ENCODE measurements at places on chromosomes 5 and 9.

- no peak for DNase-seq
Measured at GRCh38 chr5:11809407-11809806, 94.8 kb downstream of the CTNND2 start.

GRCh38 chr5:908172-908571, 15.5 kb downstream of the TRIP13 start:
- no peak for DNase-seq

GRCh38 chr5:136309376-136309775, 56.0 kb downstream of the TRPC7 start:
- no peak for DNase-seq

GRCh38 chr5:68423154-68423811, 207.7 kb downstream of the PIK3R1 start:
- DNase-seq, result peak; percentile 23

DNA sequence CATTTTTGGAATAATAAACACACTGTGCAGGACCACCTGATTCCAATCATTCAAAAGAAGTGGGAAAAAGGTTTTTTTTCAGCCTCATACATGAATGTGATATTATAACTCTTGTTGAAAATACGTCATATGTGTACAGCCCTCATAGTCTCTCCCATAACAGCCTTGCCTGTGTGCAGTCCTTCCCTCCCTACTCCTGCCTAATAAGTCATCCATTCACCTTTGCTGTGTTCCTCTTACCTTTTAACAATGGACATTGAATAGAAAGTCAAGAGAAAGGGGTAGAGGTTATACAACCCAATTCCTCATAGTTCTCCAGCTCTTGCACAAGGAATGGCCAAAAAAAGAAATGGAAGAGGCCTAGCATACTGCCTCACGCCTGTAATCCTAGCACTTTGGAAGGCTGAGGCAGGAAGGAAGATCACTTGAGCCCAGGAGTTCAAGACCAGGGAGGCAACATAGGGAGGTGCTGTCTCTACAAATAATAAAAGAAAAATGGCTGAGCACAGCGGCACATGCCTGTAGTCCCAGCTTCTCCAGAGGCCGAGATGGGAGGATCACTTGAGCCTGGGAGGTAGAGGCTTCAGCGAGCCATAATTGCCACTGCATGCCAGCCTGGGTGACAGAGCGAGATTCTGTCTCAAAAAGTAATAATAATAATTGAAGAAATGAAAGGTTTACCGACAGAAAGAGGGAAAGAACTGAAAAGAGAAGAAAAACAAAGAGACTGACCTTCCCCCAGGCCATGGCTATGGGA, 356.1 kb upstream of the KIF2A start:
- no peak for DNase-seq

DNA sequence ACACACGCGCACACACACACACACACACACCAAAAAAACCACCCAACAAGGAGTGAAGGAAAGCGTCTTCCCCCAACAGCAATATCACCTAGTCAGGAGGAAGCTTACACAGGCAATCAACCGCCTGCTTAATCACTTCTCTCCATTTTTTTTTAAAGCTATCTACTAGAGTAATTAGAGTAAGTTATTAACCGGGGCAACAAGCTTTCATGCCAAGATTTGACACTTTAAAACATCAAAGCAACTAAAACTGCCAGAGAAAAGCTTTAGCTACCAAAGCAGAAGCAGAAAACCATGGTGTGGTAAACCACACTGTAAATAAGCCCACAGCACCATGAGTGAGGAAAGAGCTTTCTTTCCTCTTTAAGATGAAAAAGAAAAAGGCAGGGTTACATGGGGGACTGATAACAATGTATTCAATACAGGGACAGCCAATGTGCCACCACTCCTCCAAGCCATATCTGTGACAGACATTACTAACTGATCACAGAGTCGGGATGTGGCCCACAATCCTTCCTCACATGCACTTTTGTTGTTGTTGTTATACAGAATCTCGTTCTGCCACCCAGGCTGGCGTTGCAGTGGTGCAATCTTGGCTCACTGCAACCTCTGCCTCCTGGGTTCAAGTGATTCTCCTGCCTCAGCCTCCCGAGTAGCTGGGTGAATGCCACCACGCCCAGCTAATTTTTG, 282.1 kb downstream of the CRB2 start:
- peak; percentile 28 for DNase-seq

All from fibroblast of villous mesenchyme (primary cell).